ENCODE measurements at places on chromosomes 11 and 22.
A peak's percentile ranks its signal among the peaks of the same experiment; 100 is the strongest.

DNA sequence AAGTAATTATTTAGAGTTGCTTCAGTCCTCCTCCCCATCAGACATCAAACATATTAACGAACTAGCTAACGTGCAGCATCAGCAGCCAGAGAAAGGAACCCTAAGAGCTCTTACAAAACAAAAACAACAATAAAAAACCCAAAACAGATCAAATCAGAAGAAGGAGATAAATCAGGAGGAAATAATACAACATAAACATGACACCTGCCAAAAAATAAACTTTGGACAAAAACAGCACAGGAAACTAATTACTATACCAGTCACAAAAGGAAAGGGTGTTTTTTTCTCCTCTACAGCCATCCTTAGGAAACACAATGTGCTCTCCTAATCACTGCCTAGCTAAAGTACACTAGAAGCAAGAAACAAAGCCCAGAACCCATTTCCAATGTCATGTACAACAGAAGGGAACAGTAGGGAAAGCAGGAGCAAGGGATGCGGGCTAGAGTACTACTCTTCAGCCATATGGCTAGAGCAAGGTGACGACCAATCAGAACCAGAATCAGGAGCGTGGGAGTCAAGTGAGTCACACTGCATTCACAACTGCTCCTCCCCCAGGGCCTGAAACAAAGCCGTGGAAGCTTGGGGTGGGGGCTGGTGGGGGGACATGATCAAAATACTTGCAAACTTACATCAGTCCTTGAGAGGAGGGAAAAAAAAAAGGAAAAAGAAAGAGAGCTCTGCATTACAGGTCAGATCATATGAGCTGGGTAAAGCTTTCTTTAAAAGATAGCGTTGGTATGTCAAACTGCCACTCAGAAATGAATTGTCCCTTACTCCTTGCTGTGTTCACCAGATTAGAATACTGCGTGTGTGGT, 60.4 kb downstream of the LARGE2 start:
- DNase-seq = no peak

- no peak for DNase-seq
Observed at GRCh38 chr11:124551189-124551588, 7.7 kb upstream of the OR8B12 start.

DNA sequence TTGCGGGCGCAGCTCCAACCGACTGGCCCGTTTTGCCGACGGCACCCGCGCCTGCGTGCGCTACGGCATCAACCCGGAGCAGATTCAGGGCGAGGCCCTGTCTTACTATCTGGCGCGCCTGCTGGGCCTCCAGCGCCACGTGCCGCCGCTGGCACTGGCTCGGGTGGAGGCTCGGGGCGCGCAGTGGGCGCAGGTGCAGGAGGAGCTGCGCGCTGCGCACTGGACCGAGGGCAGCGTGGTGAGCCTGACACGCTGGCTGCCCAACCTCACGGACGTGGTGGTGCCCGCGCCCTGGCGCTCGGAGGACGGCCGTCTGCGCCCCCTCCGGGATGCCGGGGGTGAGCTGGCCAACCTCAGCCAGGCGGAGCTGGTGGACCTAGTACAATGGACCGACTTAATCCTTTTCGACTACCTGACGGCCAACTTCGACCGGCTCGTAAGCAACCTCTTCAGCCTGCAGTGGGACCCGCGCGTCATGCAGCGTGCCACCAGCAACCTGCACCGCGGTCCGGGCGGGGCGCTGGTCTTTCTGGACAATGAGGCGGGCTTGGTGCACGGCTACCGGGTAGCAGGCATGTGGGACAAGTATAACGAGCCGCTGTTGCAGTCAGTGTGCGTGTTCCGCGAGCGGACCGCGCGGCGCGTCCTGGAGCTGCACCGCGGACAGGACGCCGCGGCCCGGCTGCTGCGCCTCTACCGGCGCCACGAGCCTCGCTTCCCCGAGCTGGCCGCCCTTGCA, 1.0 kb downstream of the FJX1 start:
- no peak for DNase-seq

DNA sequence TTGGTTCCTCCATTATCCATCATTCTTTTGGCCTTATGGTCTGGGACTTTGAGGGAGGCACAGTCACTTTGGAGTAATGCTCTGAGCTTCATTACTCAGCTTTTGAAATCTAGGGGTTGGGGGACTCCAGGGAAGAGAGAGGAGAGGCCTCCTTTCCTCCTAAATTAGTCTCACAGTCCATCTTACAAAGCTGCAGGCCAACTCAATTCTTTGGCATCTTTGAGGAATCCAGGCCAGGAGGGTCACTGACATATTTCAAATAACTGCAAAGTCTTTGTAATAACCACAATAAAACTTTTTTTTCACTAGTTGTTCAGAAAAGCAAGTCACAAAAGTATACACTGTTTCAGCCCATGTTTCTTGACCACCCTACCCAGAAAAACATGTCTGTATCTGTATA, 73.3 kb upstream of the FAR1 start:
- no peak for DNase-seq

DNA sequence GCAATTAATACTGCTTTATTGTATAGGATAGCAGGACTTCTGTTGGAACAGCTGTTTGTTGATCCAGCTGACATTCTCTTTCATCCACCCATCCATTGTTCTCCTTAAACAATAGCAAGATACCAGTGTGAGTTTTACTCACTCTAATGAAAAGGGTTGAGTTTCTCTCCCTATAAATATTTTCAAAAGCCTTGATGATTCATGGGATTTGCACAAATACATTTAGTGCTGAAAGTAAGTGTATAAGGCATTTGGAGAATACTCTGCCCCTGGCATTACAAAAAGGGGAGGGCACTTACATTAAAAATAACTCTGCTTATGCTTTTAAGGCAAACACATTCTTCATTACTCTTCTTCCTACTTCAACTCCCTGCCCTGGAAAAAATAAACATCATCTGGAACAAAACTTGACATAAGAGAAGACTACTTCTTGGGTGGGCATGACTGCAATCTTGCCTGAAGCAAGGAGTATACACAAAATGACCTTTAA, 634.9 kb downstream of the METTL15 start:
- no peak for DNase-seq

GRCh38 chr11:21810650-21811049, 382.2 kb upstream of the ANO5 start:
- no peak for DNase-seq

- peak; percentile 11 for DNase-seq
Observed at GRCh38 chr22:22201185-22201929, 43.2 kb upstream of the VPREB1 start.
